ENCODE measurements at places on chromosomes 5 and 9. TPM values are rescaled to one million over a fixed set of nuclear protein-coding genes. Genes with fewer than 3 reads are reported as not detected.

The AGGF1 gene
- total RNA-seq, result 16.7 TPM

The CAMK2A gene
- 0.02 TPM for total RNA-seq

The TCF7 gene
- 1.5 TPM for total RNA-seq

The SLC12A2 gene
- 15.2 TPM for total RNA-seq

All from H4 (cell line).